ENCODE measurements at places on chromosomes 11 and 22.

GRCh38 chr22:28783786-28784671 lies 11.5 kb downstream of the CCDC117 start:
- no peak for DNase-seq

DNA sequence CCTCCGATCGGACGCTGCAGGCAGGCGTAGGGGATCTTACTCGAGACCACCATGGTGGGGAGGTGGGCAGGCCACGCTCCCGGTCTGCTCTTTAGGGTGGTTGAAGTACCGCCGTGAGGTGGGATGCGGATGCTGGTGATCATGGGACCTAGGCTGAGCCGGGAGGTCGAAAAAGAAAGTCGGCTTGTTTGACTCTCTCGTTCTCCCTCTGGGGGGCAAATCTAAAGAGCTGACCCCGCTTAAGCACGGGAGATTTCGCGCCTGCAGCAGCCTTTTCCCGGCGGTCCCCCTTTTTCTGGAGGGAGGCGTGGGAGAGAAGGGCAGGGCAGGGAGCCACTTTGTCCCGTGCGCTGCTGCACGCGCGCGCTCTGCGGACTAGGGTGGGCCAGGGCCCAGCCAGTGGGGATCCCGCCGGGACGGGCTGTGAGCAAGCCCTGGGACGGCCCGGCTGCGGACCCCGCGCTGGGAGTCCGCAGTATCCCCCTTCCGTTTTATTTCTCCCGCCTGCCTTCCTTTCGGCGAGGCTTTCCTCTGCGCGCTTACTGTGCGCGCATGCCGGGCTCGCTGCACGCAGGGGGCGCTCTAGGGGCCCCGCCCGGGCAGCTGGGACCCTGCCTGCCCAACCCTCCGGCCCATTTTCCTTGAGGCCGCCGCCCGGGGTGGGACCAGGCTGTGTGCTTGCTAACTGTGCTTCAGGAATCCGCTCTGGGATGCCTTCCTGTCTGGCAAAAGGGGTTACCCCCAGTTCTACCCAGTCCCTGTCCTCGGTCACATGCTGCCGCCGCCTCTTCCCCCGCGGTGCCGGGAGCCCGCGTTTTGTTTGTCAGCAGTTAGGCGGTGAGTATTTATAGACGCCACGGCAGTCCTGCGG lies 81.0 kb downstream of the PRR5L start:
- no peak for DNase-seq

DNA sequence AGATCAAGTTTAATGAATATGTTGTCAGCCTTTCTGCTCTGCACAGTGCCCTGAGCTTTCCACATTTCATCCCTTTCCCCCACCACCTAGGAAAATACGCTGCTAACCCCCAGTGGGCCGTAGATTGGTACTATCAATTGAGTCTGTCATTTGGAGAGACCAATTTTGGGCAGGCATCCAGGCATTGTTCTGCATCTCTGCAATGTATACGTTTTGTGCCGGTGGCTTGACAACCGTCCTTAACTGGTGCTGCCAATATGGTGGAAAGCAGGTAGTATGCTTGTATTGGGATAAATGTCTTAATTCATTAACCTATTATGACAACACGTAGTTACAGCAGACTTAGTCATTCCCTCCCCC lies 1.3 kb downstream of the ELMOD1 start:
- no peak for DNase-seq

GRCh38 chr11:11988099-11988651 lies 20.3 kb downstream of the DKK3 start:
- no peak for DNase-seq

DNA sequence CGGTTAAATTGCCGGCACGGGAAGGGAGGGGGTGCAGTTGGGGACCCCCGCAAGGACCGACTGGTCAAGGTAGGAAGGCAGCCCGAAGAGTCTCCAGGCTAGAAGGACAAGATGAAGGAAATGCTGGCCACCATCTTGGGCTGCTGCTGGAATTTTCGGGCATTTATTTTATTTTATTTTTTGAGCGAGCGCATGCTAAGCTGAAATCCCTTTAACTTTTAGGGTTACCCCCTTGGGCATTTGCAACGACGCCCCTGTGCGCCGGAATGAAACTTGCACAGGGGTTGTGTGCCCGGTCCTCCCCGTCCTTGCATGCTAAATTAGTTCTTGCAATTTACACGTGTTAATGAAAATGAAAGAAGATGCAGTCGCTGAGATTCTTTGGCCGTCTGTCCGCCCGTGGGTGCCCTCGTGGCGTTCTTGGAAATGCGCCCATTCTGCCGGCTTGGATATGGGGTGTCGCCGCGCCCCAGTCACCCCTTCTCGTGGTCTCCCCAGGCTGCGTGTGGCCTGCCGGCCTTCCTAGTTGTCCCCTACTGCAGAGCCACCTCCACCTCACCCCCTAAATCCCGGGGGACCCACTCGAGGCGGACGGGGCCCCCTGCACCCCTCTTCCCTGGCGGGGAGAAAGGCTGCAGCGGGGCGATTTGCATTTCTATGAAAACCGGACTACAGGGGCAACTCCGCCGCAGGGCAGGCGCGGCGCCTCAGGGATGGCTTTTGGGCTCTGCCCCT lies 529 bp upstream of the CCND1 start:
- DNase-seq, result no peak

- no peak for DNase-seq
Observed at GRCh38 chr22:22789922-22790845, 97.4 kb upstream of the IGLL5 start.

DNA sequence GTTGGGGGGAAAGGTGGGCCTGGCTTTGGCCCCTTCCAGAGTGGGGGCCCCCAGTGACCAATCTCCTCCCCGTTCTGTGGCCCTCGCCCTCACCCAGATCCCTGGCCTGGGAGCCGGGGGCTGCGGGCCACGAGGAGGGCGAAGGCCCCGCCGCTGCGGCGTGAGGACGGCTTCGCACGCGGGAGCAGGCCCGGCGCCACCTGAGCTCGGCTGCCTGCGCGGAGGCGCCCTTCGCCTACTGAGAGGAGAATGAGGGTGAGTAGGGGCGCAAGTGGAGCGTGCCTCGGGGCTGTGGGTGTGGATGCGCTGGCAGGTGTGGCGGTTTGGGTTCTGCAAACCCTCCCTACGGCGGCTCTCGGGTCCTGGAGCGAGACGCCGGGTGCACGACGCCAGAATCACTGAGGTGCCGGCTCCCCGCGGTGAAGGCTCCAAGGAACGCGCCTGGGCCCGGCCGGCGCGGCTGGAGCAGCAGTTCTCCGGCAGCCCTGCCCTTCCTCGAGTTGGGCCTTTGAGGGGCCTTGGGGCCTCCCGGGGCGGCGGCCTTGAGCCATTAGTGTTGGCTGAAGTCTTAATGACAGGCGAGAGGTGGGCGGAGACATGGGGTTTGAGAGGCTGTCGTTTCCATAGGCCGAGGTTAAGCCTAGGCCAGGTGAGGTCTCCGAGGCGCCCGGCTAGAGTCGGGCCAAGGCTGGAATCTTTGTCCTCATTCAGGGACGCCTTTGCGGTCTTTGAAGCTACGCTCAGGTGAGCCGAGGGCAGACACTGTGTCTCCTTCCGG lies 65.3 kb downstream of the CTTN start:
- DNase-seq, result no peak

GRCh38 chr11:58832056-58832645 lies 12.4 kb downstream of the GLYATL2 start:
- no peak for DNase-seq

DNA sequence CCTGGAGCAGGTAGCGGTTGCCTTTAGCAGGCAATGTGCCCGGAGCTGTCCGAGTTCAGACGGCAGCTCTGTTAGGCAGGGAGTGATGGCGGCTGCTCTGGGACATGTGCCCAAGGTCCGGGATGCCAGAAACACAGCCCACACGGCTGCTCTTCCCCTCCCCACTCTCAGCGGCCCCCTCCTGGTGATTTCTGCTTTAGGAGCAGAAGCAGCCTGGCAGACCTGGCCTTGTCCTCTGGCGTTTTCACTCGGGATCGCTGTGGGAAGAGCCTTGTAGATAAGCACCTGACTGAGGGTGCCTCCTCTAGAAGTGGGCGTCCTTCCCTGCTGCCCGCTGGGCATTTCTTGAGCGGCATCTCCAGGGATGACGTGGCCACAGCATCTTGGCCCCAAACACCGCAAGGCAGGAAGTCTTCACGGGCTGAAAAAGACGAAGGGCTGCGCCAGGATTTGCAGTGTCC lies 392.2 kb downstream of the TBC1D22A start:
- DNase-seq, result no peak

GRCh38 chr11:122486793-122487495 lies 168.6 kb upstream of the UBASH3B start:
- DNase-seq, result peak; percentile 6

DNA sequence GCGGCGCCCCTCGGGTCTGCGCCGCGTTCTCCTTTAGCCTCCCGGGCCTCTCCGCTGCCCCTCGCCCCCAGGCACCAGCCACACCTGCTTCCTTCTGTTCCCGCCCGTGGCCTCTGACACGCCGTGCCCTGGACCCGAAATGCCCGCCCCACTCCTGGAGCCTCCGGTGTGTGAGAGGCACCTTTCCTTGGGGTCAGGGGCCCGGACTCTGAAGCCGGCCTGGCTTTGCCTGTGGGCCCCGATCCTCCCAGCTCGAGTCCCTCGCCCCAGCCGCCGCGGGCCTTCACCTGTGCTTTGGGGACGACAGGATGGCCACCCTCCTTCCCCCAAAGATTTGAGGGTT lies 661 bp upstream of the CDPF1 start:
- DNase-seq, result no peak

GRCh38 chr11:126338346-126339055 lies 17.0 kb upstream of the ST3GAL4 start:
- DNase-seq, result no peak

GRCh38 chr22:45817745-45818423 lies 146.2 kb downstream of the ATXN10 start:
- DNase-seq, result no peak

DNA sequence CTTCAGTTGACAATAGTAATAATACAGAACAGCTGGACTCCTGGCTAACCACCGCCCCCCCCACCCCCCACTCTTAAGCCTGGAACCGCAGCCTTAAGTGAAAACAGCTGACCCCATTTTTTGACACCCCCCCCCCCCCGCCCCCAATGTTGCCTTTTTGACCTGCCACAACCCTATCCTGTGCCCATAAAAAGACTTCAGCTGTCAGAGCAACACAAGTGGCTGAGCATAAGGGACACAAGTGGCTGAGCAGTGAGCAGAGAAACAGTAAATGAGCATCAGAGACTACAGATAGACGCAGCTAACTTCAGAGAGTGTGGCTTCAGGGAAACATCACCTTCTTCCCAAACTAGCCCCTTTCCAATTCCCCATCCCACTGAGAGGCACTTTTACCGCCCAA lies 1493.8 kb downstream of the LRRC4C start:
- no peak for DNase-seq
